Nephron progenitor cell (in vitro differentiated cells): ENCODE measurements at places on chromosomes 16 and 17.
A peak's percentile ranks its signal among the peaks of the same experiment; 100 is the strongest.

DNA sequence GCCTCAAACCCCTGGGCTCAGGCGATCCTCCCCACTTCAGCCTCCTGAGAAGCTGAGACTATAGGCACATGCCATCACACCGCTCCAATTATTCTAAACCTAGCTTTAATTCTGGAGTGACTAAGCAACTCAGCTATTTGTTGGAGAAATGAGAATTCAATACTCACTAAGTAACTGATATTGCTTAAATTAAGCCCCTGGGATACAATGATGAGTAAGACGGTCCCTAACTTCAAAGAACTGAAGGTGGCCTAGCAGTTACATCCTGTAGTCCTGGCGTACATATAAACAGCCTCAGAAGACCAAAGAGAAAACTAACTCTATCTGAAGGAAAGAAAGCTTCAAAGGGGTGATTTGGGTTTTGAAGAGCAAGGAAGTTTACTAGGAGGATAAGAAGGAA lies 25.0 kb downstream of the XPO6 start:
- DNase-seq = no peak

- peak; percentile 74 for DNase-seq
These were observed 22.6 kb downstream of the ZNF213 start for GRCh38 chr16:3157229-3158025.

- no peak for DNase-seq
These were observed 116.1 kb downstream of the METRNL start for GRCh38 chr17:83195330-83196023.

- no peak for DNase-seq
These were observed 264.9 kb downstream of the FTO start for GRCh38 chr16:53968896-53969295.

- no peak for DNase-seq
These were observed 20.3 kb upstream of the CACNG5 start for GRCh38 chr17:66814570-66814969.

GRCh38 chr17:36066365-36066985 lies 2.4 kb downstream of the CCL18 start:
- no peak for DNase-seq

- no peak for DNase-seq
These were observed 8.4 kb downstream of the FOXN1 start for GRCh38 chr17:28514561-28515002.

DNA sequence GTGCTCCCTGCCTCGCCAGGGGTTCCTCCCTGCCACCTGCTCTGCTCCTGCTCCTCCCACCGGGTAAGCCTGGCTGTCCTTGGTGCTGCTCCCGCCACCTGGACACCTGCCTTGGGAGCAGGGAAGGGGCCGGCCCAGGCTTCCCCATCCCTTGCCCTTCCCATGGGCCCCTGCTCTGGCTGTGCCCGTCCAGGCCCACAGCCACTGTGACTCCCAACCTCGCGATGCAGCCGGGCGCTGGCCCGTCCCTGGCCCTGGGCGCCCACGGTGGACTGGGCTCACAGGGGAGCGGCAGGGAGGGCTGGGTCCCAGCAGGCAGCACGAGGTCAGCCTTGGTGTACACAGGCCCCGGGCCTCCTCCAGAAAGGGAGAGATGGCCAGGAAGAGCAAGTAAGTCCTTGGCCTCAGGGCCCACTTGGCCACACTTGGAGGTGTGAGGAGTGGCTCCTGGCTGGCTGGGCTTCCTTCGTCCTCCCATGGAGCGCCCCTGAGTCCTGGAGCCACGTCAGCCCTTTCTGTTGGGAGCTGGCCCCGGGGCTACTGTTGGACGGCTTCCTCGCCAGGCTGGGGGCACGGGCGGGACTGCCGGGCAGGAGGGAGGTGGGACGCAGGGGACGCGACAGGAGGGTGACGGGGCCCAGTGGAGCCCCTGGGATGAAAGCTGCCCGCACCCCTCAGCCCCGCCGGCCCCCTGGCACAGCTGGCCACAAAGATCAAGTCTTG lies 15.3 kb downstream of the ENGASE start:
- no peak for DNase-seq

DNA sequence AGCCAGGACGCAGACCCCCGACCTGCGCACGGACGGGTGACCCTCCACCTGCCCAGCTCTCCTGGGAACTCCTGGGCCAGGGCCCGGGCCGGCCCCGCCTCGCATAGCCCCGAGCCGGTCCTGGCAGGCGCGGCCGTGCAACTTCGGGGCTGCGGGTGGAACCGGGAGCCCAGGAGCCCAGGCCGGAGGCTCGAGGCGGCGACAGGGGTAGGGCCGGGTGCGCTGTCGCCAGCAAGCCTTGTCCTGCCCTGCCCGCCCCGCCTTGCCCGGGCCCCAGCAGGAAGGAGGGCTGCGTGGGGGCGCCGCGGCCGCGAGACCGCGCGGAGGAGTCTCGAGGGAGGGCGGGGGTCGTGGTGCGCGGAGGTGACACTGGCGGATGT lies 408 bp downstream of the LMF1 start:
- no peak for DNase-seq

- no peak for DNase-seq
These were observed 39.7 kb upstream of the PVALEF start for GRCh38 chr17:81125573-81126081.

DNA sequence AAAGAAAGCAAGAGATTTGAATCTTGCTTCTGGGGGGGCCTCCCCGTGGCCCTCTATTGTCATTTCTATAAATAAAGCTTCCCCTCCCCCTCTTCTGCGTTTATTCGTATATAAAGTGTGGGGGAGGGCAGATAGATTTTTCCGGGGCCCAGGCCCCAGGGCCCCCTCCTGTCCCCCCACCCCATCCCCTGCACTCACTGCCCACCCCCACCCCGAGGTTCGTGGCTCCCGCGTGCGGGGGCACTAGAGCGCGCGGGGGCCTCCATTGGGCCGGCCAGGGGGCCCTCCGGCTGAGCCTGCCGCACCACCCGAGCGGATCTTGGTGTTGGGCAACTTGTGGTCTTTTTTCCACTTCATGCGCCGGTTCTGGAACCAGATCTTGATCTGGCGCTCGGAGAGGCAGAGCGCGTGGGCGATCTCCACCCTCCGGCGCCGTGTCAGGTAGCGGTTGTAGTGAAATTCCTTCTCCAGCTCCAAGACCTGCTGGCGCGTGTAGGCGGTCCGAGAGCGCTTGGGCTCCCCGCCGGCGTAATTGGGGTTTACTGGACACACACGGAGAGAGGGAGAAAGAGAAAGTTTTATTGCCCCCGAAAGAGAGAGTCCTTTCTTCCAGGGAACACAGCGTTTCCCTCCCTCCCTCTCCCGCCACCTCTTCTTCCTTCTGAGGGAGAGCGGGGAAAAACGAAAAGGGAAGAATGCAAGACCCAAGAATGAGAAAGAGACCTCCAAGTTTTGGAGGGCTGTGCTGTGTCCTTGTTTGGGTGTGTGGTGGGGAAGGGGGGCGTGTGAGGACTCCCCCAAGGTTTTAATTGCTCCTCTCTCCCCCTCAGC lies 1.5 kb downstream of the HOXB4 start:
- DNase-seq = peak; percentile 71

GRCh38 chr16:60907645-60908044 lies 1128.6 kb downstream of the CDH8 start:
- DNase-seq = no peak

DNA sequence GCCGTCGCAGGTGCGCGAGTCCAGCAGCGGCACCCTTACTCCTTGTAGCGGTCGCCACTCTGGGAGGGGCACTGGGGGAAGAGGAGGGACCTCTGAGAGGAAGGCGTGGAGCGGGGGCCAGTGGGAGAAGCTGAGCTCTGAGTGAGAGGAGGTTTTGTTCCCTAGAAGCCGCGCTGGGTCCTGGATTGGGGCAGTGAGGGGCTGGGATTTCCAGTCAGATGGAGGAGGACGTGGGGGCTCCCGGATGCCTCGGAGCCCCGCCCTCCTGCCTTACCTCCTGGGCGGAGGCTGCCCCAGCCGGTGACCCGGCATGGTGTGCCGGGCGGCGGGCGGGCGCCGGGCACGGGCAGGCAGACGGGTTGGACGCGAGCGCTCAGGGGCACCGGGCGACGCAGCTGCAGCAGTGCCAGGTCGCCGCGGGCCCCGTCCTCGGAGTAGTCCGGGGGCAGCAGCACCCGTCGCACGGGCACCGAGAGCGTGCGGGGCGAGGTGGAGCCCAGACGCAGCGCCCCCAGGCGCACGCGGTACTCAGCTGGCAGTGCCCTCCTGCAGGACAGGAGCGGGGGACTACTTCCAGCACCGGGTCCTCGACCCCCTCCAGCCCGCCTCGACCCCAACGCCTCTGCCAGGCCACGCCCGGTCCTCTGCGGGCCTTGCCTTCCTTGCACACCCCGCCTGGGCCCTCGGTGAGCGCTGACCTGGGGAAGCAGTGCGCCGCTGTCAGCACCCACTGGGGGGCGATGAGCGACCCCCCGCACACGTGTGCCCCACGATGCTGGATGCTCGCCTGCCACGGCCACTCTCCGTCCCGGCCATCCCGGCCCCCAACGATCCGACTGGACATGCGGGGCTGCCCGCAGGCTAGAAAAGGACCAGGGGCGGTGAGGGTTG lies 2.0 kb downstream of the PRSS33 start:
- no peak for DNase-seq

- no peak for DNase-seq
These were observed 113.8 kb downstream of the CYB561 start for GRCh38 chr17:63332286-63332685.

DNA sequence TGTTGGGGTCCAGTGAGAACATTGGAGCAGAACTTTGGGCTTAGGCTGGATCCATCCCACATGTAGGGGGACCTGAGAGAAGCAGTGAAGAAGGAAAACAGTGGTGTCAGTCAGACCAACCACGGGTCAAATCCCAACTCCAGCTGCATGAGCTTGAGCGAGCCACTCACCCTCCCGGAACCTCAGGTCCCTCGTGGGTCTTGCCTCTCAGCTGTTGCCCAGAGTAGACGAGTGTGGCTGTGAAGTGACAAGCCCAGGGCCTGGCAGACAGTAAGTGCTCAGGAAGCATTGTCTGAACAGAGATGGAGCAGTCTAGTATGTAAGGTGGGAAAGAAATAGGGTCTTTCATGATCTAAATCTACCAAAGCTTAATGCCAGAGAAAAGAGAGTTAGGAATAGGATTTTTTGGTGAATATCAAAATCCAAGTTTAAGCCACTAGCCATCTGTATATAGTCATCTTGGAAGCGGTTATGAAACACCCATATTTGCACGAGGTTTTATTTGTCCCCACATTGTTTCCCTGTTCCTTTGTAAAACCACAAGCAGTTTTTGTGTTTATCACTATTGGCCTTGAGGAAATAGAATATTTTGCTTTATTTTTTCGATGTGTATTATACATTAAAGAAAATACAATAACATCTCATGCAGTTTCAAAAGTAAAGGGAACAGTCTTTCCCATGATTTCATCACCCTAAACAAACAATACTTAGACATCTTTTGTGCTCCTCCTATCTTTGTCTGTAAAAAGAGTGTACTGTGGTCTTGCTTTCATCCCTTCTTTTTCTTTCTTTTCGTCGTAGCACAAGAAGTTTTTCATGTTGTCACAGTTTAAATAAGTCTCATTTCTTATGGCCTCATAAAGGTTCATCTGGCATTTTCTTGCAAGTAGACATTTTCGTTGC lies 112.0 kb downstream of the CLEC16A start:
- no peak for DNase-seq

DNA sequence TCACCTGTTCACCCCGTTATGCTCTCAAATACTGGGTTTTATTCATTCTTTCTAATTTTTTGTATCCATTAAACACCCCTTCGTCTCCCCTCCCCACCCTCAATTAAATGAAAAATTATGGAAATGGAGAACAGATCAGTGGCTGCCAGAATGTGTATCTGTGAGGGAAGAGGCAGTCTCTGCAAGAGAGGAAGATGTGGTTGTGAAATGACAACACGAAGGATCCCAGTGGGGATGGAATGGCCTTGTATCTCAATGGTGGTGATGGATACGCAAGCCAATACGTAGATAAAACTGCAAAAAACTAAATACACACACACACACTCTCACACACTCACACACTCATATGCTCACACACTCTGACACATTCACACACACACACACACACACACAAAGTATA lies 570.7 kb downstream of the CDH13 start:
- no peak for DNase-seq

DNA sequence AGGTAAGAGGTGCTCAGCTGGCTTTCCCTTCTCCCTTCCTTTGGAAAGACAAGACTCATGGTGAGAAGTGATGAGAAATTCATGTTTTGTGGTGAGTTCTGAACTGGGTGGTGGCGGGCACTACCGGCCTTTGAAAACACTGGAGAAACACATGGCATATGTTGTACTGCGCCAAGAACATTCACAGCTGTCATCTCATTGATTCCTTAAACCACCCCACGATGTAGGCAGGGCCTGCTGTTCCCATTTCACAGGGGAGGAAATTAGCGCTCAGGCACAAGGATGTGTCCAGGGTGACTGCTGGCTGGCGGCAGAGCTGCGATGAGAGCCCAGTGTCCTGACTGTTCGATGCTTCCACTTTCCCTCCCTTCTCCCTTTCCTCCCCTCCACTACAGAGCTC lies 1.6 kb upstream of the DOC2B start:
- DNase-seq = no peak

DNA sequence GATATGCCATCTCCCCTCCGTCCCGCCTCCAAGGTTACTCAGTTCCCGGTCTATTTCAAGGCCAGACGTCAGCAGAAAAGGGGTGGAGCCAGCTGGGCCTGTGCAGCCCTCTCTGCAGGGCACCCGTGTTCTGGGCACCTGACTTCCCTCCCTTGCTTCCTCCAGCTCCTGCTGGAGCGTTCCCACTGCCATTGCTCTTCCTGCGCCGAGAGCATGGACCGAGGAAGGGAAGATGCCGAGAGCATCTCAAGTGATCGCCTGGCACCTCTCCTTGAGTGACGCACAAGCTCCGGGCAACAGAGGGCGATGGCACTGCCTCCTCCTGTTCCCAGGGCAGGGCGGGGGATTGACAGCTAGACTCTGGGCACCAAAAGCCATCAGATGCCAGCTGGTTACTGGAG lies 29.4 kb upstream of the NAT9 start:
- DNase-seq = no peak

GRCh38 chr17:27281438-27281837 lies 12.5 kb upstream of the WSB1 start:
- DNase-seq = no peak

DNA sequence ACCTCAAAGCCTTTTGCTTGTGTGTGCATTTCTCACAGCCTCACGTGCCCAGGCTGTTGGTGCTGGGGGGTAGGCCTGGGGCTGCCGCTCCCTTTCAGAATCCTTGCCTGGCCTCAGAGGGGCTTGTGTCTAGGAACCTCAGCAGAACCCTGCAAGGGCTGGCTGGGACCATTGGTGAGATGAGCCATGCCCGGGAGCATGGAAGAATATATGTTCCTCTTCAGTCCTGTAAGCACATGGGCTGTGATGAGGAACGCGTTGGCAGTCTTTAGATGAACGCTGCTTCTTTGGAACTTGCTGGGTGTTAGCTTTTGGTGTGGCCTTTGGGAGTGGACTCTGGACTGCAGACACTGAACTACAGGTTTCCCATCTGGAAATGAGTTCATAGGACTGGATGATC lies 32.0 kb upstream of the SLC5A10 start:
- DNase-seq = no peak

DNA sequence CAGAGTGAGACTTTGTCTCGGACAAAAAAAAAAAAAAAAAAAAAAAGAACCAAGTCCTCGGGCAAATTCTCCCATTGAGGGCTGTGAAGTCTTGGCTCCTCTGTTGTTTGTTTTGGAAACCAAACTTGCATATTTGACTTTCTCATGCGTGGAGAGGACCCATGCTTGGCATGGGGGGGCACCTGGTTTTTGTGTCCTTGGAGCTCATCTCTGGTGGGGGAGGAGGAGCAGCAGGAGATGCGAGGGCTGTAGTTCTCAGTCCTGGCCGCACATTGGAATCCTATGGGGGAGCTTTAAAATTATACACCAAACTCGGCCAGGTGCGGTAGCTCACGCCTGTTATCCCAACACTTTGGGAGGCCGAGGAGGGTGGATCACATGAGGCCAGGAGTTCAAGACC lies 74.5 kb downstream of the ABCC6 start:
- DNase-seq = no peak

- peak; percentile 44 for DNase-seq
These were observed 971 bp downstream of the MINK1 start for GRCh38 chr17:4833941-4834680.
